ENCODE measurements at places on chromosomes 7 and 10.
A peak's percentile ranks its signal among the peaks of the same experiment; 100 is the strongest.

DNA sequence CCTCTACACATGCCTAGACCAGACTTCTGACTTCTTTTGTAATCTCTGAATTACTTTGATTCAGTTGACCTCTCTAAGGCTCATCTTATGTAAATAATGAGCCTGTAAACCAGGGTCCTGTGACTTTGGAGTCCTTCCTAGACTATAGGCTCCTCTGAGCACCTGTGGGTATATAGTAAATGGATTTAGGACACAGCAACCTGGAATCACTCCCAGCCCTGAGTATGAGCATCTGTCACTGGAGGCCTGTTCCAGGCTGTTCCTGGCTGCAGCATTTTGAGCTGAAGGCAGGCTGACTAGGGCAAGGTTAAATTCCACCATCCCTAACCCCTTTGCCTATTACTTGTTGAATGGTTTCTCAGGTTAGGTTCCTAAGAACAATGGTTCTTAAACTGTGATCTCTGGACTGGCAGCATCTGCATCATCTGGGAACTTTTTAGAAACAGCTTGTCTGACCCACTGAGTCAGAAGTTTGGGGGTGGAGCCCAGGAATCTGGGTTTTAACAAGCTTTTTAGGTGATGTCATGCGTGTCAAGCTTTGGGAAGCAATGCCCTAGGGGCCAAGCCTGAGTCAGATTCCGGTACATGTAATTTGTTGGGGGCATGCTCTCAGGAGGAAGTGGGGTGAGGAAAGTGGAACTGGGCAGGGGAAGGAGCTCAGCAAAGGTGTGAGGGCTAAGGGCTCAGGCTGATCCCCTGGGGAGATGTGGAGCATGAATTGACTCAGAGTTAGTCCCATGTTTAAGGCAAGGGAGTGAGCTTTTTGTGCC, 28.2 kb downstream of the MINDY4 start:
- H3K4me3 ChIP-seq = no peak overlapping the region
- peaks cover 12% of the 10 kb centered on the region for H3K4me1 ChIP-seq
- no peaks in the 10 kb centered on the region for H3K36me3 ChIP-seq
- peak overlapping the region; percentile 61 for H3K27ac ChIP-seq
- no peaks in the 10 kb centered on the region for H3K27me3 ChIP-seq
- peak; percentile 43 for DNase-seq

GRCh38 chr10:79070606-79071395, 2.0 kb downstream of the ZMIZ1 start:
- H3K4me3 ChIP-seq = peak overlapping the region; percentile 81
- H3K27me3 ChIP-seq = no peaks in the 10 kb centered on the region
- H3K36me3 ChIP-seq = no peaks in the 10 kb centered on the region
- peaks cover 46% of the 10 kb centered on the region for H3K4me1 ChIP-seq
- peak; percentile 97 for DNase-seq

DNA sequence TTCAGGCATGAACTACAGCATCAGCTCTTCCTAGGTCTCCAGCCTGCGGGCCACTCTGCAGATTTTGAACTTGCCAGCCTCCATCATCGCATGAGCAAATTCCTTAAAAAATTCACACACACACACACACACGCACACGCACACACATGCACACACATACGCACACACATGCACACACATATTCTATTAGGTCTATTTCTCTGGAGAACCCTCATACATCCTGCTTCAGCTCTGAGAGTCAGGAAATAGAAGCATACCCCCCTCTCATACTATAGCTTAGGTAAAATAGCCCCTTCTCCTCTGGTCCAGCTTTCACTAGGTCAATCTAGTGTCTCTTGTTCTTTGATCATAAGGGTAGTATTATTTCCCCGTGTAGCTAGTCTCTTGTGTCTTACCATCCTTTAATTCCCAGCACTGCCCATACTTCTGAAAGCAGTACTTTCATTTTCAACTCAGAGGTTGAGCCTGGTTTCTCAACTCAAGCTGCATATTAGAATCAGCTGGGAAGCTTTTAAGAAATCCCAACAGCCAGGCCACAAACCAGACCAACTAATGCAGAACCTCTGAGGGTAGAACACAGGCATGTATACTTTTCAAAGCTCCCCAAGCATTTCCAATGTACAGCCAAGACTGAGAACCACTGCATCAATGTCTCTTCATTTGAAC, 30.9 kb upstream of the ITGB8 start:
- no peak overlapping the region for H3K4me3 ChIP-seq
- no peaks in the 10 kb centered on the region for H3K27me3 ChIP-seq
- DNase-seq = no peak
- H3K27ac ChIP-seq = no peak overlapping the region

- DNase-seq = no peak
- no peaks in the 10 kb centered on the region for H3K36me3 ChIP-seq
- H3K27me3 ChIP-seq = no peaks in the 10 kb centered on the region
- H3K4me1 ChIP-seq = peaks cover 8% of the 10 kb centered on the region
- H3K27ac ChIP-seq = peak overlapping the region; percentile 45
- H3K4me3 ChIP-seq = no peak overlapping the region
Observed at GRCh38 chr7:25731068-25731845, 420.7 kb upstream of the NFE2L3 start.

- H3K27ac ChIP-seq = no peak overlapping the region
- DNase-seq = no peak
- H3K36me3 ChIP-seq = peaks cover 12% of the 10 kb centered on the region
- no peak overlapping the region for H3K4me3 ChIP-seq
Observed at GRCh38 chr10:101573885-101574753, 13.9 kb downstream of the POLL start.

GRCh38 chr7:106021151-106022067, 58.3 kb downstream of the CDHR3 start:
- H3K27me3 ChIP-seq = no peaks in the 10 kb centered on the region
- H3K36me3 ChIP-seq = no peaks in the 10 kb centered on the region
- H3K4me3 ChIP-seq = no peak overlapping the region
- H3K4me1 ChIP-seq = no peaks in the 10 kb centered on the region

DNA sequence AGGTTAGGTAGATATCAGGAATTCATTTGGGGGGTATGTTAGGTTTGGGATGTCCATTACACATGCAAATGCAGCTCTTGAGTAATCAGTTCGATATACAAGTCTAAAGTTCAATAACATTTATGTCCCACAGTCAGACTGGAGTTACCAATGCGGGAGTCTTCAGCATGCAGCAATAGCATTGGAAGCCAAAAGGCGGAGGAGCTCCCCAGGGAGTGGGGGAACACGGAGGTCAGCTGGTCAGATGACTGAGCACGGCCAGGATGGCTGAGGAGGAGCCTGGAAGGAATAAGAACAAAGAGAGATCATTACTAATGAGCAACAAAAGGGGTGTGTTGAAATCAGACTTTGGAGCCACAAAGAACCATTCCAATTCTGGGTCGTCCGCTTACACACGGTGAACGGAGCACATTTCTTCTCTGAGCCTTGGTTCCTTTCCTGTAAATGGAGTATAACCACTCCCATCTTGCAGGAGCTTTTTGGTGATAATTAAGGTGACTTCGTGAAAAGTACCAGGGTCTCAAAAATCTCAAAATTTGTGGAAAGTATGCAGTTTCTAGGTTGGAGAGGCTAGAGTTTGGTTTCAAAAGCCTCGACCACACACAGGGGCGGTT, 478 bp upstream of the ZNF22 start:
- peak overlapping the region; percentile 83 for H3K27ac ChIP-seq
- no peaks in the 10 kb centered on the region for H3K27me3 ChIP-seq
- peak; percentile 84 for DNase-seq
- H3K4me1 ChIP-seq = peaks cover 38% of the 10 kb centered on the region
- peak overlapping the region; percentile 58 for H3K4me3 ChIP-seq
- no peaks in the 10 kb centered on the region for H3K36me3 ChIP-seq

DNA sequence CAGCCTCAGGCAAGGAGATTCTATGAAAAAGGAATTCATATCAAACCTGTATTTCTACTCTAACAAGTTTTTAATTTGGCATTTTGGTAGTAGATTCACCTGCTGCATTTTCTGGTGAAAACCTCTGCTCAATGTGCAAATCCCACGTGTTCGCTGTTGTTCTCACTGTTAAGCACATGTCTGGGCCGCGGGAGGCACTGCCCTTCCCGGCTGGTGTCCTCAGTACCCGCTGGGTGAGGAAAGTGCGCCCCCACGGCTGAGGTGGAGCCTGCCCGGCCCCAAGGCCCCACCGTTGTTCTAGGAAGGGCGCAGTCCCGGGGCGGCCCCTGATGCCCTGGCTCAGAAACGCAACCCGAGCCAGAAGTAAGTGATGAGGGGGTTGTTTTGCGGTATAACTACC, 193.4 kb upstream of the VWC2 start:
- no peak overlapping the region for H3K27ac ChIP-seq
- DNase-seq = no peak
- no peaks in the 10 kb centered on the region for H3K36me3 ChIP-seq
- H3K27me3 ChIP-seq = no peaks in the 10 kb centered on the region
- H3K4me3 ChIP-seq = no peak overlapping the region

DNA sequence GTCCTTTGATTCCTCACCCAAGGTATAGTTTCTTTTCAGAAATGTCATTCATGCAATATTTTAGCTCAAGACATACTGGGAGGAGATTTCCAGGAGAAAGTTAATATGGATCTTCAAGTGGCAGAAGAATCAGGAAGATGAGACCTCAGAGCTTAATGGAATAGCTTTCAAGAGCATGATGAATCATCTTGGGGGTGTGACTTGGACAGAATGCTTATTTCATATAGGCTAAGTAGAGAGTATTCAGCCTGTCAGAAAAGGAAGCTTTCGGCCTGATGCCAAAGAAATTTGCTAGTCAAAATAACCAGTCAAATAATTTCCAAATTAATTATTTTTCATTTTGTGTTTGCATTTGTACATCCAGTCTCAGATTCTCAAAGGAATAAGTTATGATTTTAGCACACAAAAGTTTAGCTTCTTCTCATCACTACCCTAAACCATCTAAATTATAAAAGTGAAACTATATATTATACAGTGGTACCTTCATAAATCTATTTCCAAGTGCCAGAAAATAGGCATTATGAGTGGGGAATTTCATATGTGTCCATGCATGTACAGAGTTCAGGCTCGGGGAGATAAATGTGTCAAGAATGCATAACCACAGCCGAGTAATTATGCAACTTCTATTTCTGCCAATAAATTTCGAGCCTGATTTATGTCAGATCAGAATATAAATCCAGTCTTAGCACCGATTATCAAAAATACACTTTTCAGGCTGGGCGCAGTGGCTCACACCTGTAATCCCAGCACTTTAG, 27.3 kb upstream of the CALD1 start:
- H3K36me3 ChIP-seq = no peaks in the 10 kb centered on the region
- H3K27ac ChIP-seq = no peak overlapping the region
- H3K4me1 ChIP-seq = no peaks in the 10 kb centered on the region
- H3K27me3 ChIP-seq = no peaks in the 10 kb centered on the region

DNA sequence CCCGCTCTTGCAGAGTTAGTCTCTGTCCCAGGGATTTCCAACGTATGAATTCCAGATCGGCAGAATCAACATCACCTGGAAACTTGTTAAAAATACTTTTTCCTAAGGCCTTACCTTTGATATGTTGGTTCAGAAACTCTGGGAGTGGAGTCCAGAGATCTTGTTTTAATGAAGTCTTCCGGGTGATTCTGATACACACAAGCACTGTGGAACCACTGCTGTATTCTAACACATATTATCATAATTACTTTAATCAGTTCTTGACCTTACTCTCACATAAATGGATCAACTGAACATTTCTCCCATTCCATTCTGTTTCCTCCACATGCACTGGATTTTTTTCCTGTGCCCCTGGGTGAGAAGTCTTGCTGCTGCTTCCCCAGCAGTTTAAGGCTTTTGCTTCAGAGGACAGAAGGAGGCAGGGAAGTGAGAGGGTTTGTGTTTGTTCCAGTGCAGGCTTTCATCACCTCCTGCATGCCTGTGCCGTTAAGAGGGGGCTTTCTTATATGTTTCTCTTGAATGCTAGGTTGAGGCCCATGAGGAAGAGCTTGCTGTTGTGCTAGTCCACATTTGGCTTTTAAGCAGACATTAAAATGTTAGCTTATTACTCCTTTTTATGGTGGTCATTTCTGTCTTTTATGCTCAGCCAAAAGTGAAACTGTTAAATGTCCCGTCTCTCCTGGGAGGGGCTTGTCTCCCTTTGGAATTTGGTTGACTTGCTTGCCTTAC, 32.4 kb downstream of the CCSER2 start:
- no peaks in the 10 kb centered on the region for H3K27me3 ChIP-seq
- no peak for DNase-seq
- H3K27ac ChIP-seq = peak overlapping the region; percentile 19
- H3K4me3 ChIP-seq = peak overlapping the region; percentile 47
- H3K36me3 ChIP-seq = no peaks in the 10 kb centered on the region
- peaks cover 39% of the 10 kb centered on the region for H3K4me1 ChIP-seq

DNA sequence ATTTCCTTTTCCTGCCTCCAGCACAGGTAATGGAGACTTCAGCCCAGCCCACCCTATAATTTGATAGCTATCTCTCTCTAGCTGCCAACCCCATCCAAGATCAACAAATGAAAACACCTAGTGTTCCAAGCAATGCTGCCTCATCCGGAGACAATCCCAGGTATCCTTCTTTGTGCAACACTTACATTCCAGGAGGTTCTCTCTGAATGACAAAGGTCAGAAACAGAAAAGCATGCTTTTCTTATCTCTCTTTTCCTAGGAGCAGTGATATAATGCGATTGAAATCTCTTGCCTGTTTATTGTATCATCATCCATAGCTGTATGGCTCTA, 699.3 kb downstream of the INHBA start:
- peaks cover 4% of the 10 kb centered on the region for H3K4me1 ChIP-seq
- H3K4me3 ChIP-seq = no peak overlapping the region
- no peak for DNase-seq
- H3K36me3 ChIP-seq = no peaks in the 10 kb centered on the region

DNA sequence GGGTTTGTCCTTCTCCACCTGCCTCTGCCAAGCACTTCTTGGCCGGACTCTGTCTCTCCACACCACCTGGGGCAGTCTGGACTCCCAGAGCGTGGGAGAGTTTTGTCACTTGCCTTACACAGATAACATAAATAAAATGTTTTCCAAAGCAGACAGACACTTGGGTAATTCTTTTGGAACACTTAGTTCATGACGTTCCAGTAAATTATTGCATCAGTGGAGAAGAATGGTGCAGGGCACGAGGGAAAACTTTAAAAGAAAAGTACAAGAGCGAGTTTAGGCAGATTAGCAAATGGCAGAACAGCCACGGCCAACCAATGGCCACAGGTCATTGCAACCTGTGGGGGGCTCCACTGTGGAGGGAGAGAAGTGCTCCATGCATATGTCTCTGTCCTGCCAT, 170.6 kb upstream of the GRB10 start:
- H3K27ac ChIP-seq = no peak overlapping the region
- no peaks in the 10 kb centered on the region for H3K27me3 ChIP-seq
- no peaks in the 10 kb centered on the region for H3K36me3 ChIP-seq
- DNase-seq = no peak
- no peak overlapping the region for H3K4me3 ChIP-seq
- no peaks in the 10 kb centered on the region for H3K4me1 ChIP-seq

DNA sequence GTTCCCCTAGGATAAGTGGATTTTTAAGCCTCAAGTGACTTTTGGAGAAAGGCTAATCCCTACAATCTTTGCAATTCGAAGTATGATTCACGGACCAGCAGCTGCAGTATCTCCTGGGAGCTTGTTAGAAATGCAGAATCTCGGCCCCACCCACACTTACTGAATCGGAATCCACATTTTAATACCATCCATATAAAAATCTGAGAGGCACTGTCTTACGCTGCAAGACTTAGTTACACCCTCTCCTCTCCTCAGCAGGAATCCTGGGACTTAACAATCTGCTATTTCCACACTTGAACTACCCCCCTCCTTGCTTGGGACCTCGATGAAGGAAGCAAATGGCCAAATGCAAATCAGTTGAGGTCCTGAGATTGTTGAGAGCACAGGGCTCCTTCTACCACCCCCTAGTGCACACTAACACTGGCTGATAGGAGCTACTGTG, 21.0 kb downstream of the ITPRIP start:
- H3K27ac ChIP-seq = peak overlapping the region; percentile 35
- DNase-seq = no peak
- H3K4me3 ChIP-seq = no peak overlapping the region
- peaks cover 52% of the 10 kb centered on the region for H3K4me1 ChIP-seq
- no peaks in the 10 kb centered on the region for H3K27me3 ChIP-seq

Measured in gastrocnemius medialis (tissue), 4 donors.